ENCODE measurements at places on chromosomes 5 and 9. TPM values are rescaled to one million over a fixed set of nuclear protein-coding genes. Genes with fewer than 3 reads are reported as not detected.

Gene NUTM2F
- polyA plus RNA-seq, result 0.05 TPM

DNA sequence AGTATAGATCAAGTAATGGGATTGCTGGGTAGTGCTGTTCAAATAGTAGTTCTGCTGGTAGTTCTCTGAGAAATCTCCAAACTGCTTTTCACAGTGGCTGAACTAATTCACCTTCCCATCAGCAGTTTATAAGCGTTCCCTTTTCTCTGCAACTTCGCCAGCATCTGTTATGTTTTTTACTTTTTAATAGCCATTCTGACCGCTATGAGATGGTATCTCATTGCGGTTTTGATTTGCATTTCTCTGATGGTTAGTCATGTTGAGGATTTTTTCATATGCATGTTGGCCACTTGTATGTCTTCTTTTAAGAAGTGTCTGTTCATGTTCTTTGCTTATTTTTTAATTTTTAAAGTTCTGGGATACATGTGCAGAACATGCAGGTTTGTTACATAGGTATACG, 279.2 kb upstream of the NREP start:
- H3K36me3 ChIP-seq, result no peaks in the 10 kb centered on the region
- no peaks in the 10 kb centered on the region for H3K4me1 ChIP-seq
- H3K27me3 ChIP-seq, result no peaks in the 10 kb centered on the region
- H3K4me3 ChIP-seq, result no peak overlapping the region
- H3K27ac ChIP-seq, result no peak overlapping the region
- no peak for DNase-seq

- DNase-seq, result no peak
- no peaks in the 10 kb centered on the region for H3K36me3 ChIP-seq
- H3K4me1 ChIP-seq, result no peaks in the 10 kb centered on the region
- H3K27ac ChIP-seq, result no peak overlapping the region
- no peaks in the 10 kb centered on the region for H3K27me3 ChIP-seq
These were observed 93.6 kb downstream of the ROR2 start for GRCh38 chr9:91856419-91856818.

GRCh38 chr5:36743891-36744772, 132.4 kb upstream of the NIPBL start:
- peaks cover 15% of the 10 kb centered on the region for H3K27me3 ChIP-seq
- no peak for DNase-seq
- no peak overlapping the region for H3K27ac ChIP-seq

DNA sequence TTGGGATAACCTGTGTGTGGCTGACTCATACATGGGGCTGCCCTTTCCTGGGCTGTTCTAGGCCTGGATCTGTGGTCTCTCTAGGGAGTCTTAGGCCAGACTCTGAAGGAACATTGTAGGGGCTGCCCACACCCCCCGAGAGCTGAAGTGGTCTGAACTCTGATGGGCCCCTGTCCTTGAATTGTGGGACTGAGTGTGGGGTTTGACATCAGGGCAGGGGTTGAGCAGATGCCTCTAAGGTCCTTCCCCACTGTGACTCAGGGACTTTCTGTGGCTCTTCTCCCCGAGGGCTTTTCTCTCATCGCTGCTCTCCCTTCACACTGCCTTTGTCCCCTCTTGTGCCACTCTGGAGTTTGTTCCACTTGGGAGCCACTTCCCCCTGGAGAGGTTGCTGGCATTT, 215.0 kb downstream of the MELK start:
- no peaks in the 10 kb centered on the region for H3K36me3 ChIP-seq
- no peak overlapping the region for H3K4me3 ChIP-seq
- H3K27me3 ChIP-seq, result no peaks in the 10 kb centered on the region
- no peak overlapping the region for H3K27ac ChIP-seq
- no peak for DNase-seq
- no peaks in the 10 kb centered on the region for H3K4me1 ChIP-seq

DNA sequence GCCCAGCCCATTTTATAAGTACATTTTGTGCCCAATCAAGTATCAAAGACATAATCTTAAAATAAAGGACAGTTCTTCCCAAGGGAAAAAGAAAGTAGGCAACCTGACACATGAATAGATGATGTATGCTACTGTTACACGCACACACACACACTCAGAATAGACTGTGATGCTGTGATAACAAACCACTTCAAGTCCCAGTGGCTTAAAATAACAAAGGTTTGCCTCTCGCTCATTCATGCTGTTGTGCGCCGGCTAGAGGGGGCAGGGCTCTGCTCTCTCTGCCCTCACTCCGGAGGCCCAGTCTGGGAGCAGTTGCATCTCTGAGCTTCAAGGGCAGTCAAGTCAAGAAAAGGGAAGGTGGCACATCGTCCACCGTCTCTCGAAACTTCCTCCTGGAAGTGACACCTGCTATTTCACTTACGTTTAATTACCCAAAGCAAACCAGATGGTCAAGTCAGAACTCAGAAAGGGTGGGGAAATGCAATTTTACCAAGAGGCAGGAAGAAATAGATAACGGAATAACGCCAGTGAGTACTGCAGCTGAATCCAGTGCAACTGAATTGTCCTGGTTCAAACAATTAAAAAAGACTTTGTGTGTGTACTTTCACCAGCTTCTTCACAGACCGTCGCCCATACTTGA, 43.3 kb downstream of the ANKRD33B start:
- no peaks in the 10 kb centered on the region for H3K36me3 ChIP-seq
- DNase-seq, result no peak
- no peak overlapping the region for H3K4me3 ChIP-seq
- H3K4me1 ChIP-seq, result peaks cover 14% of the 10 kb centered on the region
- no peak overlapping the region for H3K27ac ChIP-seq

DNA sequence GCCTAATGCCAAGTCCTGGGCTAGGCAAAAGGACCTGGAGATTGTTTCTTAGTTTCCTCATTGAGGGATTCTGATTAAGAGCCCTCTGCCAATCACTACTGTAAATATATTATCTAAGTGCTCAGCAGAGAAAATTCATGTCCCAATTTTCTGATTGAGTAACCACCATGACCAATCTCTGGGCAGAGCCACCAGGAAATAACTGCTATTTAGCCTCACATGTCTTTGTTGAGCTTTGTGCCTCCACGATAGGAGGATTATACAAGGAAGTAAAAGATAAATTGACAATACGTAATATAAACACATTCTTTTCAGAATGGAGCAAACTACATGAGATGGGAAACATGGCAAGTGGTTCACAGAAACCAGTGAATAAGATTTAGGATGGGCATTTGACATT, 396.1 kb upstream of the PAPPA start:
- H3K27ac ChIP-seq, result no peak overlapping the region
- no peak for DNase-seq
- H3K27me3 ChIP-seq, result no peaks in the 10 kb centered on the region
- H3K4me1 ChIP-seq, result no peaks in the 10 kb centered on the region

Gene GPBP1
- 149 TPM for polyA plus RNA-seq

GRCh38 chr9:85741095-85741874, 469 bp downstream of the AGTPBP1 start:
- H3K4me3 ChIP-seq, result peak overlapping the region; percentile 85
- H3K4me1 ChIP-seq, result no peaks in the 10 kb centered on the region
- H3K27ac ChIP-seq, result peak overlapping the region; percentile 89
- no peak for DNase-seq

GRCh38 chr5:95908799-95909198, 52.9 kb downstream of the ELL2 start:
- DNase-seq, result no peak
- H3K36me3 ChIP-seq, result no peaks in the 10 kb centered on the region
- no peaks in the 10 kb centered on the region for H3K4me1 ChIP-seq
- H3K27ac ChIP-seq, result no peak overlapping the region

DNA sequence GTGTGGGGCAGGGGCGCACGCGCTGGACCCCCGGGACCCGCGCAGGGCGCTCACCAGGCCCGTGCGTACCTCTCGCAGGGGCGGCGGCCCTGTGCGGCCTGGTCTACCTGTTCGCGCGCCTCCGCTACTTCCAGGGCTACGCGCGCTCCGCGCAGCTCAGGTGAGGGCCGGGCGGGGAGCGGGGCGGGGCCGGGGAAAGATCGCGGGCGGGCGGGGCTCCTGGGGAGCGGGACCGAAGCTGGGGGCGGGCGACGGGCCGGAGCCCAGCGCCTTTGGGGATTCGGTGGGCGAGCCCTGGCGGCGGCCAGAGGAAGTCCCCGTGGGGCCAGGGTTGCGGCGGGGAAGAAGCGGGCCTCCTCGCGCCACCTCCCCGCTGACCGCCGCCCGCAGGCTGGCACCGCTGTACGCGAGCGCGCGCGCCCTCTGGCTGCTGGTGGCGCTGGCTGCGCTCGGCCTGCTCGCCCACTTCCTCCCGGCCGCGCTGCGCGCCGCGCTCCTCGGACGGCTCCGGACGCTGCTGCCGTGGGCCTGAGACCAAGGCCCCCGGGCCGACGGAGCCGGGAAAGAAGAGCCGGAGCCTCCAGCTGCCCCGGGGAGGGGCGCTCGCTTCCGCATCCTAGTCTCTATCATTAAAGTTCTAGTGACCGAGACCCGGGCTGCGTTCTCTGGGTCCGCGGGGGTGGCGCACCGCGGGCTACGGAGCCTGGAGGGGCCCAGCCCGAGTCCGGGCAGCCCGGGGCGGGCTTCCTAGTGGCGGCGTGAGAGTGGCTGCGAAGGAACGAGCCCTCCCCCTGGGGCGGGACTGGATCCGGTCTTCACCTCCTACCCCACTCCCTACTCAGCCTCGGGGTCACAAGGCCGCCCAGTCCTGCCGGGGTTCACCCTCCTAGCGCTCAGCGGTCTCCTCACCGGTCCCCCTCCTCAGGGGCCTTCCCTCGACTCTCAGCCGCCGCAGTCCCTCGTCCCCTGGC, 2.4 kb downstream of the LTC4S start:
- H3K4me3 ChIP-seq, result peak overlapping the region; percentile 30
- H3K27ac ChIP-seq, result peak overlapping the region; percentile 32
- peaks cover 32% of the 10 kb centered on the region for H3K36me3 ChIP-seq
- DNase-seq, result peak; percentile 63
- peaks cover 38% of the 10 kb centered on the region for H3K27me3 ChIP-seq

Gene LECT2
- polyA plus RNA-seq, result not detected

- no peak overlapping the region for H3K4me3 ChIP-seq
- H3K27ac ChIP-seq, result no peak overlapping the region
- no peak for DNase-seq
These were observed 29.1 kb upstream of the ABO start for GRCh38 chr9:133304158-133304470.

GRCh38 chr9:132404228-132404881, 2.3 kb downstream of the TTF1 start:
- peaks cover 19% of the 10 kb centered on the region for H3K4me1 ChIP-seq
- H3K36me3 ChIP-seq, result peaks cover 36% of the 10 kb centered on the region
- no peak for DNase-seq
- H3K27me3 ChIP-seq, result peaks cover 5% of the 10 kb centered on the region
- H3K4me3 ChIP-seq, result peak overlapping the region; percentile 8

GRCh38 chr5:175096469-175097165, 347.4 kb downstream of the DRD1 start:
- no peak overlapping the region for H3K27ac ChIP-seq
- H3K4me3 ChIP-seq, result no peak overlapping the region
- H3K4me1 ChIP-seq, result no peaks in the 10 kb centered on the region
- H3K27me3 ChIP-seq, result no peaks in the 10 kb centered on the region
- DNase-seq, result no peak

Gene MRNIP
- polyA plus RNA-seq, result 43.9 TPM

DNA sequence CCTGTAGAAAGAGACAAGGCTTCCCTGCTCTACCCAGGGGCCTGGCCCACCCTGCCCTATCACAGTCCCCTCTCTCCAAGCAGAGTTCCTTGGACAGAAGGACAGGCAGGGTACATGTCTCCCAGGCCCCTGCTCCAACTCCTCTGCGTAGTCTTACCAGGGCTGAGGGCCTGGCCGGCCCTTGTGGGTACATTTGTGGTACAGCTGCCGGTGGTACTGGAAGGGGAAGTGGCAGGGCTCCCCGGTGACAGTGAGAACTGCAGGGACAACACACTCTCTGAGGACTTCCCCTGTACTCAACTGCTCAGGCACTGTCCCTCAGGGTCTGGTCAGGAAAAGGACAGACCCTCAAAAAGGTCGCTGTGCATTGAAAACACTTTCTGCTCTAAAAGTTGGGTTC, 3.6 kb downstream of the F12 start:
- no peak overlapping the region for H3K4me3 ChIP-seq
- peaks cover 25% of the 10 kb centered on the region for H3K4me1 ChIP-seq
- no peak for DNase-seq
- H3K36me3 ChIP-seq, result no peaks in the 10 kb centered on the region

- DNase-seq, result no peak
- no peaks in the 10 kb centered on the region for H3K4me1 ChIP-seq
- H3K36me3 ChIP-seq, result no peaks in the 10 kb centered on the region
These were observed 74.7 kb upstream of the ANXA1 start for GRCh38 chr9:73076970-73077369.

Gene SPATA31C1
- polyA plus RNA-seq, result not detected

Gene NKD2
- 12.4 TPM for polyA plus RNA-seq

Gene PLAC8L1
- polyA plus RNA-seq, result 1.5 TPM

- no peak for DNase-seq
- H3K4me1 ChIP-seq, result no peaks in the 10 kb centered on the region
- no peak overlapping the region for H3K4me3 ChIP-seq
- no peak overlapping the region for H3K27ac ChIP-seq
- no peaks in the 10 kb centered on the region for H3K27me3 ChIP-seq
These were observed 19.2 kb downstream of the PRRC1 start for GRCh38 chr5:127536687-127537086.

DNA sequence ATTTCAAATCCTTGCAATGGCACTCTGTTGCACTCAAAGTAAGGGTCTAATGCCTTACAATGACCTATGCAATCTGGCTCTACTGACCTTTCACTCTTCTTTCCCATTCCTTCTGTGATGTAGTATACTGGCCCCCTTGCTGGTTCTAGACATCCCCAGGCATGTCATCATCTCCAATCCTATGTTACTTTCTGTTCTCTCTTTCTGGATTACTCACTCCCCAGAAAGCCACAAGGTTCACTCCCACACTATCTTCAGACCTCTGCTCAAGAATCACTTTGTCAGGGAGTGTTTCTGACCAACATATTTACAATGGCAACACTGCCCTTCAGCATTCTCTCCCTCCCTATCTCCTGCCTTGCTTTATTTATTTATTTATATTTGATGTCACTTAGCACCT, 802.2 kb upstream of the WWC1 start:
- H3K36me3 ChIP-seq, result no peaks in the 10 kb centered on the region
- no peak overlapping the region for H3K27ac ChIP-seq
- no peak overlapping the region for H3K4me3 ChIP-seq
- no peak for DNase-seq
- no peaks in the 10 kb centered on the region for H3K27me3 ChIP-seq

Gene INSL6
- polyA plus RNA-seq, result not detected

Gene KCNIP1
- 0.23 TPM for polyA plus RNA-seq

Gene GABRB2
- polyA plus RNA-seq, result 0.09 TPM

DNA sequence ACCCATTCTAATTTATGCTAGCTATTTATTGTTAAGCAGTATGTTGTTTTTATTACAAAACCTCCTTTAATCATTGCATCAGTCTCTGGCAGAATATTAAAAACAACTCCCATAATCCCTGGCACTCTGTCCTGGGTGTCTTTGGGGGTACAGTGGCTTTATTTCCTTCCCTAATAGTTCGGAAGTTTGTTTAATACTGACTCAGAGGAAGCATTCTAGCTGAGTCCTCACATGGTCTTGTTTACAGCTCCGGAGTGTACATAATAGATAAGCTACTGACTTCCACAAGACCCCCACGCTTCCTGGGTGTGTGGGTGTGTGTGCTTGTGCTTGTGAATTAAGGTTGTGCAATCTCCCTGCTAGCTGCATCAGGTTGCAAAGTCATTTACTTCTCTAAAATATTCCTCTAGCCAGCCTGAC, 149.8 kb upstream of the CDKN2B start:
- no peak overlapping the region for H3K27ac ChIP-seq
- H3K27me3 ChIP-seq, result no peaks in the 10 kb centered on the region
- no peaks in the 10 kb centered on the region for H3K4me1 ChIP-seq
- DNase-seq, result no peak
- H3K4me3 ChIP-seq, result no peak overlapping the region

Gene TCF7
- polyA plus RNA-seq, result 247 TPM

Gene WDR70
- polyA plus RNA-seq, result 34.4 TPM

Data from thymus (tissue), 14 donors.